Regular cardiac myocyte (primary cell): ENCODE measurements at places on chromosomes 4 and X. TPM values are rescaled to one million over a fixed set of nuclear protein-coding genes. Genes with fewer than 3 reads are reported as not detected.

Gene PRSS48
- total RNA-seq: not detected in 2 replicates

Gene CFAP47
- total RNA-seq: under 0.01 TPM in 1 of 2 replicates, not detected in the other

Gene SLIT2
- total RNA-seq: 18.6 and 24.2 TPM in 2 replicates

Gene PCSK1N
- 0.19 and 0.85 TPM in 2 replicates for total RNA-seq

Gene NRK
- under 0.01 and 0.56 TPM in 2 replicates for total RNA-seq

Gene AMTN
- total RNA-seq: not detected in 2 replicates

Gene BGN
- 43.9 and 56.4 TPM in 2 replicates for total RNA-seq

Gene ADGRG4
- not detected in 2 replicates for total RNA-seq
